ENCODE measurements at places on chromosomes 5 and 9.

GRCh38 chr5:7878381-7878873, 9.5 kb downstream of the MTRR start:
- DNase-seq, result no peak

GRCh38 chr5:69295088-69295754, 37.4 kb downstream of the CCDC125 start:
- no peak for DNase-seq

DNA sequence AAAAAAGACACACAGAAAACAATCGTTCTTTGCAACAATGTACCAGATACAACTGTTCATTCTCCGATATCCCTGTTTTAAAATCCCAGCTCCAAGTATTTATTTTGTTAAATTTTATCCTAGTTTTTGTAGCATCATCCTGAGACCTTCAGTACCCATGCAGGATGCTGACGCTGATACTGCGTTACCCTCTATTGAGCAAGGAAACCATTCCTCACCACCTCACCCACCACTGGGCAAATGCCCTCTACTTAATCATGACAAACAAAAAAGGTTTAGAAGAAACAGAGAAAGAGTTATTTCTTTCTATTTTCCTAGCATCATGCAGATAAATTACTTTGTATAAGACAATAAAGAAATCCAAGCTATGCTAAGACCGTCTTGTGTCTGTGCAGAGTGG, 136.1 kb upstream of the PCA3 start:
- no peak for DNase-seq

- no peak for DNase-seq
Measured at GRCh38 chr5:13250464-13251291, 693.8 kb downstream of the DNAH5 start.

DNA sequence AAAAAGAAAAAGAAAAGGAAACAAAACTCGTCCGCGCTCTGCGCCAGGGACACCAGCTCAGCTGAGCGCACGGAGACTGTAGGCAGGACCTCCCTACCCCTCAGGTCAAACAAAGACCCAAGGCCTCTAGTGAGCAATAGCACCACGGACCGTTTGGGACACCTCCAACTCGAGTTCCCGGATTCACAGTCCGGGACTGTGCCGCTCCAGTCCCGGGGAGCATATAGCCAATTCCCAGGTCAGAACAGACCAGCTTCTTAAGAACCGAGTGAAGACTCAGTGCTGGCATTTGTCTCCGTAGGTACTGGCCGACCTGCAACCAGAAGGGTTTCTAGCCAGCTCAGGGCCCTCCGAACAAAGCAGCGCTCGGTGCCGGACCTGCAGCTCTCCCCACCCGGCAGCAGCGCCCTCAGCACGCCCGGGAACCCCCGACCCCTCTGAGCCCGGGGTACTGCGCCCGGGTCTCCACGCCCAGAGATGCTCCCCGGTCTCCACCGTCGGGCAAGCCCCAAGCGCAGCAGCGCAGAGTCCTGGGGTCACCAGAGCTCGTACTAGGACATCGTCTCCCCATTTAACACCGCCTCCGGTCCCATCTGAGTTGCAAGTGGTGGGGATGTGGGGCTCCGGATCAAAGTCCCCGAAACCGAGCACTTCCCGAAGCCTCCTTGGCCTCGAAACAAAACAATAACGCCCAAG, 591 bp downstream of the ABCA1 start:
- DNase-seq, result no peak

GRCh38 chr5:122062205-122062604, 15.9 kb downstream of the LOX start:
- no peak for DNase-seq

DNA sequence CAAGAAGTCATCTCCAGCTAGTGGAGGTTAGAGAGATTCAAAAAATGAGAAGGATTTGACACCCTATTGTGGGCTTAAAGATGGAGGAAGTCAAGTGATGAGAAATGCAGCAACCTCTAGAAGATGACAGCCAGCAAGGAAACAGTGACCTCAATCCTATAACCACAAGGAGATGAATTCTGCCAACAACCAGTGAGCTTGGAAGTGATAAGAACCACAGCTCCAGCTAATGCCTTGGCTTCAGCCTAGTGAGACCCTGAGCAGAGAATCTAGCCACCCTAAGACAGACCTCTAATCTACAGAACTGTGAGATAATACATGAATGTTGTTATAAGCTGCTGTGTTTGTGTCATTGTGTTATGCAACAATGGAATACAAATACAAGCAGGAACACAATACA, 262.4 kb downstream of the GRIA1 start:
- DNase-seq, result no peak

DNA sequence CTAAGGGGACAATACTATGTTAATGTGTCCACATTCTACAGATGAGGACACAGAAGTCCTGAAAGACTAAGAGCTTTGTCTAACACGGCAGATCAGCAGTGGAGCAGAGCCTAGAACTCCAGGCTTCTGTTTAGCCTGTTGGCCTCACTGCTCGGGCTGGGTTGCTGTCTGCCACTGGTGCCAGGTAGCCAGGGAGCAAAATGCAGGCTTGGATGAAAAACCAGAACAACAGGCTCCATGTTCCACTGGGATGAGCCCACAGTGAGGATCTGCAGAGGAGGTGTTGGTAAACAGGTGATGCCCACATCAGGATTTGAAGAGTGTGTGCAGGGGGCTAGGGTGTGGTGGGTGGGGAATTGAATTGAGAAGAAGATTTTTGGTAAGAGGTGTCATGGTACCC, 114.0 kb upstream of the TBC1D2 start:
- no peak for DNase-seq

DNA sequence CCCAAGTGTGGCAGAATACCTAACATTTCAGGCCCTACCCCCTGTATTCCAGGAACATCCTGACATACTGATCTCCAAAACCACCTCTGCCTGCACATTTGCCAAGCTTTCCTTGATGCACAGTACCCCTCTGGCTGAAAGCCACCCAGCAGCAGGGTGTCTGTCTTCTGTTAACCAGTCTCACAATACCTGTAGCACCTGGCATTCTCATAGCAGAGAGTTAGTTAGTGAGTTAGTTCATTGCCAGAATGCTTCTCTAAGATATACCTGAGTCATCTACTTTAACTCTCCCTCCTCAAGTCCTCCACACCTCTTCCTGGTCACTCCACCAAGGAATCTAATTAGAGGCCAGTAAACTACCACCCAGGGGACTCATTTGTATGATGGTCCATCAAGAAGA, 46.1 kb upstream of the IL7R start:
- no peak for DNase-seq

GRCh38 chr5:39138892-39139291, 64.7 kb upstream of the RICTOR start:
- DNase-seq, result no peak

- no peak for DNase-seq
Measured at GRCh38 chr5:69492391-69492922, at the start of gene OCLN. Gene OCLN, plus strand, starts transcription at chr5:69492790. Its CDS starts 11,455 bp downstream, at chr5:69504245.

GRCh38 chr5:88659529-88660263, 223.3 kb downstream of the MEF2C start:
- DNase-seq, result no peak

DNA sequence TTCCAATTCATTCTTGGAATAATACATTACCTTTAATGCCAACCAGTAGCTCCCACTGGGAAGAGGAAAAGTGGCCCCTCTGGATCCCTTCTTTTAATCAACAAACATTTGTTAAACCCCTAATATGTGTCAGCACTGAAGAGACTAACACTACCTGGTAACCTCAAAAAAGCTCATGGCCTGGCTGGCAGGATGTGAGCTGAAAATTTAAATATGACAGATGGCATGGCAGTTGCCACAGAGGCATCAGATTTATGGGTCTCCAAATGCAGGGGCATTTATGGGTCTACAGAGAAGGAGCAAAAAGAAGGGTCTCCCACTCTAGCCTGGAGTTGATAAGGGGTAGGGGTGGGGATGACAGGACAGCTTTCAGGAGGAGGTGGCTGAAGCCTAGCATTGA, 12.5 kb downstream of the DNAH5 start:
- DNase-seq, result no peak

GRCh38 chr9:129612815-129613519, 7.9 kb downstream of the C9orf50 start:
- DNase-seq, result no peak

DNA sequence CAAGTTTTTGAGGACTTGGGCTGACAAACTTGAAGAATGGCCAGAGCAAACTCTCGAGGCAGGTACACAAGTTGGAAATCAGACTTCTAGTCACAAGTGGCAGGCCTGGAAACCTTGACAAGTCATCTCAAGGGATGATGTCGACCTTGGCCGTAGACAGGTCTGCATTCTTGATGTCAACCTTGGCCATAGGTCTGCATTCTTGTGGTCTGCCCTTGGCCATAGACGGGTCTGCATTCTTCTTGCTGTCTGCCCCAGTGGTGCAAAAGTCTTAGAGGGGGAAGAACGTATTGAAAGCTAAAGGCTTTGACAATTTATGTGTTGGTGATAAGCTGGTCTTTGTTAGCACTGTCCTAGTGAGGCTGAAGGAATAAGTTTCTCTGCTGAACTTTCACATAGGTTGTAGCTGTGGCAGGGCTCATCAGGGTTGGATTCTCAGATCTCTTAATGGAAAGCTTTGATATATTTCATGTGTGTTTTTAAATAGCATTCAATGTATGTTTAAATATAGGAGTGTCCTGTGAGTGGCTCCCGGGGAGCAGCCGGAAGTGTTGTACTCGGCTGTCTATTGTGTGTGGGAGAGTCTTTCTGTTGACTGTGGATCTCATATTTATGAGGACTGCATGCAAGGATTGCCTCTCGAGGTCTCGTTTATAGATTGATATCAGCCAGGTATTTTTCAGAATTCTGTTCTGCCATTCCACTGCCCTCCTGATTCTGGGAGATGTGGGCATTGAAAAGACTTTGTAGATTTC, 27.0 kb downstream of the SUB1 start:
- DNase-seq, result no peak

- no peak for DNase-seq
Measured at GRCh38 chr9:91643481-91644077, 219.9 kb upstream of the NFIL3 start.
